ENCODE measurements at places on chromosomes 6 and 20.

DNA sequence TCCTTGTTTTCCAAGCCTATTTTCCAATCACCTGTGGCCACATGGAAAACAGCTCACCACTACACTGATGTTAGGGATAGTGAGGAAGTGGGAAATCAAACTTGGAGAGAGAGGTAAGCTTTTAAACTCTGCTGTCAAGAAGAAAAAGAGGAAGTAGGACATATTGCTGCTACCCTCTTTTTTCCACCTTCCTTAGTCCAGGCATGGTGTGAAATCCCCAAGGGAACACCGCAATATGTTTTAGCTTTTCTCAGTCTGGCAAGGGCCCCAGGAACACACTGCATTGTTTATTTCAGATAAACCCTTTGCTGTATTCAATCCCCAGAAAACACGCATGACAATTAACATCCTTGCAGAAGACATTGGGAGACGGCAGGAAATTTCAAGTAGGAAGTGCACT, 61.3 kb downstream of the HS3ST5 start:
- no peak for DNase-seq

- no peak for DNase-seq
These were observed 169.3 kb downstream of the TSHZ2 start for GRCh38 chr20:53141201-53142050.

- DNase-seq, result no peak
These were observed 24.9 kb upstream of the BTN3A2 start for GRCh38 chr6:26340066-26340465.

GRCh38 chr20:4585758-4586157, 136.0 kb upstream of the PRND start:
- DNase-seq, result no peak

DNA sequence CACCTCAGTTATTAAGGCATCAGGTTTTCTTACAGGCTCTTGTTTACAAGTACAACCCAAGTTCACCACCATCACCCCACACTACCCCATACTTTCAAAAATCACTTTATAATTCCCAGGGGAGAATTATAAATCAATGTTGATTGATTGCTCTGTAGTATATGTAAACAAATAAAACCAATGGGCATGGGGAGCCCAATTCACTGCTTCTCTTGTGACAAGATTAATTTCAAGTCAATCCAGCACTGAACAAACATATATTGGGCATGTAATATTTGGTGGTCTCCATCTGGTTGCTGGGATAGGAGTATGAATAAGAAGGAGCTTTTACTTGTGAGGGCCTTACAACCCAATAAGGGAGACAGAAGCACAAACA, 95.8 kb downstream of the CLVS2 start:
- DNase-seq, result no peak

- DNase-seq, result no peak
These were observed 8.7 kb downstream of the GFRA4 start for GRCh38 chr20:3654326-3655130.

GRCh38 chr20:54572665-54573435, 97.5 kb downstream of the DOK5 start:
- DNase-seq, result no peak

- no peak for DNase-seq
These were observed 140.9 kb downstream of the LPA start for GRCh38 chr6:160523223-160523622.

DNA sequence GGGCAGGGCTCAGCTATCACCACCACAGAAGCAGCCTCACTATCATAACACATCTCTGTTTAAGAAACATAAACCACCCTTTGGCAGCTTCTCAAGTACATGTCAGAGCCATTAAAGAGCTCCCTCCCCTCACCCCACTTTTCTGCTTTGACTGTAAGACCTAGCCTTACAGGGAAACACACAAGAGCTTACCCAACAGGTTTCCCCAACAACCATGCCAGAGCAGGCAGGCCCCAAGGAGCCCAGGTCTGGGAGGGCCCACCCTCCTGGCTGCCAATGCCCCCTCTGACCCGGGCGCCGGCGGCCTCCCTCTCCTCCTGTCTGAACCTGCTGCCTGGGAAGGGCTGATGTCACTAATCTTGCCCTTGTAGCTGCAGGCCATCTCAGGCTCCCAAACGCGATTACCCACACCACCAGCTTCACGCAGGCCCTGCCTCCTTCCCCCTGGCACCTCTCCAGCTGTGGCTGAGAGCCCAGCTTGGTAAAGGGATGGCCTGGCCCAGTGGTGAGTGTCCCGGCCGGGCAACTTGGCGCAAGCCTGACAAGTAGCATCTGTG, 402.0 kb downstream of the MAFB start:
- no peak for DNase-seq

Measured in GM12878 (cell line).